Activated CD4-positive, alpha-beta T cell treated with anti-CD3 and anti-CD28 coated beads, Interleukin-2, amount 10 ng/mL, durations not matched to agents 24 days and 14 days (primary cell): ENCODE measurements at places on chromosomes 5 and 9. TPM values are rescaled to one million over a fixed set of nuclear protein-coding genes. Genes with fewer than 3 reads are reported as not detected.

DNA sequence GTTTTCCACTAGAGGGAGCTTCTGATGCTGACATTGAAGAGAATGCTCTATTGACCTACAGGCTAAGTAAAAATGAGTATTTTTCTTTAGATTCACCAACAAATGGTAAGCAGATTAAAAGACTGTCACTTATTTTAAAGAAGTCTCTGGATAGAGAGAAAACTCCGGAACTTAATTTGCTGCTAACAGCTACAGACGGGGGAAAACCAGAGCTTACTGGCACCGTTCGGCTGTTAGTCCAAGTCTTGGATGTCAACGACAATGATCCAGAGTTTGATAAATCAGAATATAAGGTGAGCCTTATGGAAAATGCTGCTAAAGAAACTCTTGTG lies 764 bp downstream of the PCDHA11 start:
- no peak for DNase-seq

The TLR4 gene
- not detected in 2 replicates for total RNA-seq

The MCTP1 gene
- total RNA-seq = not detected in 2 replicates

DNA sequence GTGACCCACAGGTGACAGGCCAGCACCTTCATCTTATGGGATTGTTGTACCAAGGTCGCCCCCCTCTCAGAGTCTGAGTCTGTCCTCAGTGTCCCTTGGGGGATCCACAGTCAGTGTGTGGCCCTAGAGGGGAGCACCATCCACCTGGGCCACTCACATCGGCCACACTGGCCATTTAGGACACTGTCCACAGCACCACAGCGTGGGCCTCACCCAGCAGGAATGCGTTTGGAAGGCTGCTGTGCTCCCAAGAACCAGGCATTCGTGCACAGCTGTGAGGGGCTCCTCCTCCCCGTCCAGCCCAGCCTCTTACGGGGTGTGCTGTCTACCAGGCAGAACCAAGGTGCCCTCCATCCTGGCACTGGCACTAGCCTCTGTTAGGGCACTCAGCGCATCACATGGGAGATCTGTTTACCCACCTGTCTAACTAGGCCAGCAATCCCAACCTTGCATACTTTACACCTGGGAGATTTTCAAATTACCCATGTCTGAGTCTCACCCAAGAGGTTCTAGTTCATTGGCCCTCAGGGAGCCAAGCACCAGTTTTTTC lies 24.5 kb upstream of the UBE2QL1 start:
- no peak for DNase-seq

The PRELID2 gene
- total RNA-seq = 3.1 and 3.6 TPM in 2 replicates

GRCh38 chr9:33014665-33015014 lies 10.4 kb upstream of the DNAJA1 start:
- DNase-seq = no peak

The HMGCR gene
- total RNA-seq = 99.9 and 112 TPM in 2 replicates

GRCh38 chr9:115845648-115846312 lies 307.8 kb upstream of the PAPPA start:
- no peak for DNase-seq

- DNase-seq = no peak
Measured at GRCh38 chr9:91312717-91313325, 48.9 kb downstream of the AUH start.

DNA sequence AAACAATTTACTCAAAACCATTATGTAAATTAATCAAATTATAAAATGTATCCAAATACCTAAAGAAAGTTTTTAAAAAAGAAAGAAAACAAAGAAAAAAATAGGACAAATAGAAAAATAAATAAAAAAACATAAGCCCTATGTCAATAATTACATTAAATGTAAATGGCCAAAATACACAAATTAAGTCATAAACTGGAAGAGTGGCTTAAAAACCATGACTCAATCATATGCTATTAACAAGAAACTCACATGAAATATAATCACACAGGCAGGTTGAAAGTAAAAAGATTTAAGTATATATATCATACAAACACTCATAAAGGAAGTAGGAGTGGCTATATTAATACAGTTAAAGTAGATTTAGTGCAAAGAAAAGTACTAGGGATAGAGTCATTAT lies 95.3 kb downstream of the PRELID2 start:
- DNase-seq = no peak

DNA sequence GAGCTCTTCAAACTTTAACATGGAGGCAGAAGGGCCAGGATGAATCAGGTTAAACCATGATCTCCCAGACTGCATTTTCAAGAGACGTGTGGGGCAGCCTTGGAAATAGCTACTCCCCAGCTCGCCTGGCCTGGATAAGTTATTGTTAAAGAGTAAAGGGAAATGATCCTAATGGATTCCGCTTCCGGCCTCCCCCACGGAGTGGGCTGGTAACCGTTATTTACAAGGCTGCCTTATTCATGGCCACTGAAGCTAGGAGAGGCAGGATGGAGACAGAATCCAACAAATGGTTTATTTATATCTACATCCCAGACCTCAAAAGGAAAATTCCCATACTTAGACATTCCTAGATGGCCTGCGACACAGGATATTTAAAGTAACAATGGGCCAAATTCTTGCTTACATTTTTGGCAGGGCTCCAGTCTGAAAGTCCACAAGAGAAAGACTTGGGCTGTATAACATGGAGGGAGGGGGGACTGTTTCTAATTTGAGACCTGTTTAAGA lies 27.9 kb downstream of the SPRY4 start:
- no peak for DNase-seq

- DNase-seq = no peak
Measured at GRCh38 chr5:157965040-157965678, 106.2 kb upstream of the CLINT1 start.

- DNase-seq = no peak
Measured at GRCh38 chr5:58105836-58106235, 354.1 kb downstream of the PLK2 start.

The RETREG1 gene
- total RNA-seq = 21.1 and 21.5 TPM in 2 replicates

The KCNT1 gene
- not detected in 2 replicates for total RNA-seq

The NUTM2G gene
- not detected in 2 replicates for total RNA-seq

DNA sequence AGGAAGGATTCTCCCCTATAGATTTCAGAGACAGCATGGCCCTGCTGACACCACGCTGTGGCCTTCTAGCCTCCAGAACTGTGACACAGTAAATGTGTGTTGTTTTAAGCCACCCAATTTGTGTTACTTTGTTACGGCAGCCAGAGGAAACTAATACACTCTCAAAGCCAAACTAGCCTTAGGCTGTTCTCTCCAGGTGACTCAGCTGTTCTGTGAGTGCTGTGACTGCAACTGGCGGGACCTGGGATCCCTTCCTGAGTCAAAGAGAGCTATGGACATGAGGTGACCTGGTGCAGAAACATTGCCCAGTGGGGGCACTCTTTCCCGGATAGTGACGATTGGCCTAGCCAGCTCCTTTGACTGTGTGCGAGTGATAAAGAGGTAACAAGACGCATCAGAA lies 14.0 kb upstream of the MLANA start:
- no peak for DNase-seq

- DNase-seq = peak; percentile 3
Measured at GRCh38 chr9:120693700-120694008, 20.6 kb downstream of the MEGF9 start.

The SCGB3A2 gene
- not detected in 2 replicates for total RNA-seq

DNA sequence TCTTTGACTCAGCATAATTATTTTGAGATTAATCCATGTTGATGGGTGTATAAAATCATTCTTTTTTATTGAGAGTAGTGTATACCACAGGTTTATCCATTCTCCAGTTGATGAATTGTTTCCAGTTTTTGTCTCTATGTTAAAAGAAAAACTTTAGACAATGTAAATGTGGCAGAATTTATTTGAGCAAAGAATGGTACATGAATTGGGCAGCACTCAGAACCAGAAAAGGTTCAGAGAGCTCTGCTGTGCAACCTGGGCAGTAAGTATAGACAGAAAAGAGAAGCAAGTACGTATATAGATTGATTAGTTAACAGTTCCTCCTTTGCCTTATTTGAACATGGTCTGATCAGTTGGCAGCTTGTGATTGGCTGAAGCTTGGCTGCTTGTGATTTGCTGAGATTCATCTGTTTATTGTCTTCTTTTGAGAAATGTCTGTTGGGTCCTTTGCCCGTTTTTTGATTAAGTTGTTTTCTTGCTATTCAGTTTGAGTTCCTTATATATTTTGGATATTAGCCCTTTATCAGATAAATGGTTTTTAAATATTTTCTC lies 41.4 kb downstream of the CDC42SE2 start:
- DNase-seq = no peak

The MYMK gene
- total RNA-seq = not detected in 2 replicates

GRCh38 chr5:15904899-15905830 lies 274.4 kb downstream of the MARCHF11 start:
- no peak for DNase-seq

DNA sequence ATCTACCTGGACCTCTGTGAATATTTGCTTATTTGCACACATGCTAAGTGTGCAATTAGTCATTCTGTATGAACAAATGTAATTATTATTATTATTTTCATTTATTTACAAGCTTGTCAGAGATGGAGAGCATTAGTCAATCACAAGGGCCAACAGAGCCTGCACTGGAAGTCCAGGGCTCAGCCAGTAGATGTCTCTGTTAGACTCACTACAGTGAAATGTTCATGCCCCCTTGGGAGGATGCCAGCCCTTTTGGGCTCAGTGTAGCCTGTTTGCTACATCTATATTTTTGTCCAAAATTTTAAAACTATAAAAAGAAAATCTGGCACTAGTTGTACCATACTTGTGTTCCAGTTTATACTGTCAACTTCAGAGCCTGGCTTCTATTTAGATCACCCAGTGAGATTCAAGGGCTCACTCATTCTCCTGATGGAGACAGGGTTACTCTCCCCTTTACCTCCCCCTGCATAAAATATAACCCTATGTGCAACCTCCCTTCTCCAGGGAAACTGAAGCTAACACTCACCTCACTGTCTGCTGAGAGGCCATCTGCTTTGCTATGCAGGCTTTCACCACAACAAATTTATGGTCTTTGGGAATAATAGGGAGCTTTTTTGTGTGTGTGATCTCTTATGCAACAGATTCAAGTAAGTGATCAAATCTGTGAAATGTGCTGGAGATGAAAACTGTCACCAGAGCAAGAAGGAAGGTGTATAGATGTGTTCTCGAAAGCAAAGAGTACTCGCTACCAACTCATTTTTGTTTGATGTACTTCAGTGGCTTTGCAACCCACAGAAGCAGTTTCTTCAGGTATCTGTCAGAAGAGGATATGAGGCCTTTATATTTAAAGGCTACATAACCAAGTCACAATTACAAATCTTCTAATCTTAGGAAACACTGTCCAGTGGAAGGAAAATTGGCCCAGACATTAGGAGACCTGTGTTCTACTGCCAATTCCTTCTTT lies 99.9 kb upstream of the TLE4 start:
- DNase-seq = no peak

The POLE3 gene
- total RNA-seq = 81.4 and 84.4 TPM in 2 replicates

The DNAH5 gene
- not detected in 2 replicates for total RNA-seq

The PCDHA7 gene
- total RNA-seq = not detected in 2 replicates

DNA sequence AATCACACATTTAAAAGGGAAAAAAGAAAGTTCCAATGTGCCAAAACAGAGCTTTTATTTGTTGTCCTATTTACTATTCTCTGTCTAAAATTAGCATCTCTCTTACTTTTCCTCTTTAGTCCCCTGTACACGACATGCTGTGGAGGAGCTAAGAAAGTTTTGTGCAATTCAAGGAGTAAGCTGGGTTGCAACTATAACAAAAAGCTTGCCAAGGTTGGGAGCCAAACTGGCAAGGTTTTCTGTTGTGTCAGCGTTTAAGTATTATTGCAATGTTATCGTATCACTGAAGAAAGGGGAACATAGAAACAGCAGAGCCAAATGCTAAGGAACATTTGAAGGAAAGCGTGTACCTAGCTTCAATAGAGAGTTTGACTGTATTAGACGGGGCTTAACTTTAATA lies 680.8 kb downstream of the CETN3 start:
- no peak for DNase-seq

The FREM1 gene
- total RNA-seq = not detected in 2 replicates

The SGCD gene
- not detected in 2 replicates for total RNA-seq

The PTPRD gene
- not detected in 2 replicates for total RNA-seq

GRCh38 chr5:103546858-103547257 lies 15.7 kb downstream of the NUDT12 start:
- DNase-seq = no peak

DNA sequence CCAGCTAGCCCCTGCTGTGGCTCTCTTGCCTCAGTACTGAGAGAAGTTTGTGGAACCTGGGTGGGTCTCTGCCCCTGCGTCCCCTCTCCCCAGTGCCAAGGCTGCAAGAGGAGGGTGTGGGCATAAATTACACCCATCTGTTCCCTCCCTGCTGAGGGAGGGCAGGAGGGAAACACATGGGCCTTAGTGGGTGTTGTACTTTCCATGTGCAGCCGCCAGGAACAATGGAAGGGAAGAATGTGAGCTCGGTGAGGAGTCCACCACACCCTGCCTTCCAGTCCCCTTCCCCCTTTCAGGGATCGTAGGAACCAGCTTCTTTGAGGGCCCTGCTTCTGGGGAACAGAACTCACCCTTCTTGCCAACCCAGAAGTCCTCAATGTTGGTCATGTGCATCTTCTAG lies 138.2 kb upstream of the KLF4 start:
- DNase-seq = no peak

The KIAA0825 gene
- 0.28 and 0.54 TPM in 2 replicates for total RNA-seq

The PDE8B gene
- total RNA-seq = 0.17 and 0.19 TPM in 2 replicates

DNA sequence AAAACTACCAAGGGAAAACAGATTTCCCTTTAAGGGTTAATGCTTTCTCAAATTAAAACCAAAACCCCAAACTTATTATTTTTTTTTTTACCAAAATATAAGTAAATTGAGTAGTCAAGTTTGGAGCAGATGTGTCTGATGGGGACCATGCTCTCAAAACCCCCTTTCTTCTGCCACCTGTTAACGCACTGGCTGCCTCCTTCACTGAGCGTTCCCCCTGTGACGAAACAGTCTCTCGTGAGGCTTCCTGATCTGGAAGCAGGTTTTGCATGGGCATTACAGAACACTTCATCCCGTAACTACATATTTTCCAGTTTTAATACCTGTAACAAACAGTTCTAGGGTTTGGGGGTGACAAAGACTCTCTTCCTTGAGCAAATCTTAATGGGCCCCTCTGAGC lies 59.4 kb downstream of the ANKH start:
- DNase-seq = no peak

DNA sequence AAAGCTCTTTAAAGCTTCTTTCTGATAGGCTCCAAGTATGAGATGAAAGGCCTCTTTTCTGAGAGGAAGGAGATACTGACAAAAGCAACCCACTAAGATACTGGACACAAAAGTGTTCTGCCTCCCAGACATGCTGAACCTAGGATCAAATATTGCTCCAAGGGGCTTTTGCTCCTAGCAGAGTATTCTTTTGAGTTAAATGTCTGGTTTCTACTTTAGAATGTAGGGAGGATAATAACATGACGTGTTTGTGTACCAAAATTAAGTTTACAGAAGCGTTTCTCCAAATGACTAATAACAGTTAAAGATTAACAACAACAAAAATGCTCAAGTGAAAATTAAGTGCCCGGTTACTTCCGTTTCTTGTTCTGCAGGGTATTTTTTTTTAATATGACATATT lies 2293.3 kb upstream of the C9orf72 start:
- no peak for DNase-seq

DNA sequence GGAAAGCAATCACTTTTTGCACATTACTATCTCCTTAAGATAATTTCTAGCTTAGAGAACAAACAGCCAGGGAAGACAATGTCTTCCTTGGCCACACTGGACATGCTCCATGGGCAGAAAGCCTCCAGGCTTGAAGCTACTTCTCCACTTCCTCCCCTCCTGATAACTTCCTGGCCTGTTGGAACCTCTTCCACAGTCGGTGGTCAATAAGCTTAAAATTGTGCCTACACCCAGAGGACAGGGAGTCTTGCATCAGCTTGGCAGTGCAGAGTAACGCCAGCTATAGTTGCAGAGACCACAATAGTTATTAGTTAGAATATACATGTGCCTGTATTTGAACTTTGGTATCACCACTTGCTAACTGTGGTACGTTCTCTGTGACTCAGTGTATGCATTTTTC lies 58.1 kb upstream of the ABCA1 start:
- DNase-seq = no peak
